B cell (primary cell): ENCODE measurements at places on chromosomes 2 and 18. TPM values are rescaled to one million over a fixed set of nuclear protein-coding genes. Genes with fewer than 3 reads are reported as not detected.

- no peaks in the 10 kb centered on the region for H3K27me3 ChIP-seq
- peak overlapping the region; percentile 40 for H3K4me3 ChIP-seq
- H3K36me3 ChIP-seq, result peaks cover 16% of the 10 kb centered on the region
- peak overlapping the region; percentile 76 for H3K27ac ChIP-seq
- peak; percentile 90 for DNase-seq
These were observed 25.8 kb downstream of the CASP10 start for GRCh38 chr2:201208563-201209252.

DNA sequence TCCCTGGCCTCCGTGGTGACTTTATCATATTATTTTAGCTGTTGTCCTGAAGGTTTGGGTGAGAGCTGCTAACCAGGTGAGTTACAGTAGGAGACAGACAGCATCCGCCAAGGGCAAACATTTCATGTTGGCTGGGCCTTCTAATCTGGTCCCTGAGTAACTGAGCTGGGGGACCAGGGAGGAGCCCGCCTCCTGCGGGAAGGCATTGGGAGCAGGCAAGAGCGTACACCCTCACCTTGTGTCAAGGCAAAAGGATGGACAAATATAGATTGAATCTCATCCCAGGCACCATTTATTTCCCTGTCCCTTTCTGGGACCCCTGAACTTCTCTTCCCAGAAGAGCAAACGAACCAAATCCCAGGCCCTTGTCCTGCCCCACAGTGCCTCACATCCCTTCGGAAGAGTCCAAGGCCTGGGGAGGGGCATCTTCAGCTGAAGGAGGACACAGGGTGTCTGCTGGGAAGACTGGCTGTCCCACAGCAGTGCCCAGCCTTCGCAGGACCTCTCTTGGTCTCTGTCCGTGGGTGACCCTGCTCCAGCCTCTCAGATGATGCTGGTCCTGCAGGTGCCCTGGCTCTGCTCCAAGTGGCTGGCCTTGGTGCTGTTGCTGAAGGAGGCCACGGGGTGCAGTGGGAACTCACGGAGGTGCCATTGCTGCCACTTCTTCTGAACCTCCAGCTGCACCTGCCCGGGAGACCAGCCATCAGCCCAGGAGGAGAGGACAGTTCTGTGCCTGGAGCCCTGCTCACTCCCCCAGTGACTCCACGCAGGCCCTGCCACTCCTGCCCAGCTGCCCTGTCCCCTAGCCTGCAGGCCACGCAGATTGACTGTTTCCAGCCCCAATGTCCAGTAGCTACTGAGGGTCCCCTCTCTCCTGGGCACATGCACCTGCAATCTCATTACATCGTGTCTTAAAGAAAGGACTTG, 8.2 kb downstream of the TMEM37 start:
- no peak overlapping the region for H3K27ac ChIP-seq
- DNase-seq, result no peak
- H3K27me3 ChIP-seq, result no peaks in the 10 kb centered on the region
- no peak overlapping the region for H3K4me3 ChIP-seq
- no peaks in the 10 kb centered on the region for H3K4me1 ChIP-seq

DNA sequence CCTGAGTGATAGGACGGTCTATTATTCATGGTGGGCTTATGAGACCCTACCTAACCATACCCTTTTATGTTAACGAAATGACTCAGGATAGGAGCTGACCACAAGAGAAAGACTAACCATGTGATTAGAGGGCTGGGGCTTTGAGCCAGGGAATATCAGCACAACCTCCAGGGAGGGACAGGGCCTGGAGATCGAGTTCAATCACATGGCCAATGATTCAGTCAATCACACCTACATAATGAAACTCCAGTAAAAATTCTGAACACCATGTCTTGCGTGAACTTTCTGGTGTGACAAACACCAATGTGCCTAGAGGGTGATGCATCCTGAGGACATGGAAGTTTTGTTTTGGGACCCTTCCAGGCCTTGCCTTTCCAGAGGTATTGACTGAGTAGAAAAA, 2.2 kb upstream of the TEX51 start:
- H3K4me3 ChIP-seq, result no peak overlapping the region
- DNase-seq, result no peak
- H3K27ac ChIP-seq, result no peak overlapping the region
- no peaks in the 10 kb centered on the region for H3K27me3 ChIP-seq
- H3K36me3 ChIP-seq, result no peaks in the 10 kb centered on the region

- DNase-seq, result no peak
- H3K27ac ChIP-seq, result no peak overlapping the region
- no peaks in the 10 kb centered on the region for H3K27me3 ChIP-seq
- H3K36me3 ChIP-seq, result no peaks in the 10 kb centered on the region
These were observed 71.1 kb downstream of the RNF152 start for GRCh38 chr18:61821748-61822147.

DNA sequence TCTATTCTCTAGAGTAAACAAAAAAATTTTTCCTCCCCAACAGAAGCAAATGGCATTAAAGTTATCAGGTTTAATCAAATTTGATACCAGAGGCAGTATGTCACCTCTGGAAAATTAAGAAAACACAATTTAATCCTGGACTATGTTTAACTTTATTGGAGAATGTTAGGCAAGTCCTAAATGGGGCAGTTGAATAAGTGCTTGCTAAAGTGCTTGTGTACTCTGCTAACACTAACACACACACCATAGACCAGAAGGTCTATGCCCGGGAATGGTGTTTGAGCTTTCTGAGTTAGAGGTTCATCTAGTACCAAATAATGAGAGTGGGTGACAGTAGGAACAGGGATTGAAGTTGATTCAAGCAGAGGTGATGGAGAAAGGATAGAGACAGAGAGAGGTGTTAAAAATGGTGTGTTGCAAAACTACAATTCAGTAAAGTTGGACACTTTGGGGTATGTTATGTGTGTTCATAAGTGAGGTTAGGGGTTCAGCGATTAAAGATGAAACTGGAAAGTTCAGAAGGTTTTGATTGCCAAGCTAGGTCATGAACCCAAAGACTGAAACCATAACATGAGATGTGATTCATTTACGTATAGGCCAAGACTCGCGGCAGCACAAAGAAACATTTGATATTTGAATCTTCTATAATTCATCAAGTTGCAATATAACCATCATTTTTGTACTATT, 40.5 kb upstream of the PEX13 start:
- no peak for DNase-seq
- H3K4me3 ChIP-seq, result no peak overlapping the region
- H3K27ac ChIP-seq, result no peak overlapping the region
- H3K27me3 ChIP-seq, result no peaks in the 10 kb centered on the region

DNA sequence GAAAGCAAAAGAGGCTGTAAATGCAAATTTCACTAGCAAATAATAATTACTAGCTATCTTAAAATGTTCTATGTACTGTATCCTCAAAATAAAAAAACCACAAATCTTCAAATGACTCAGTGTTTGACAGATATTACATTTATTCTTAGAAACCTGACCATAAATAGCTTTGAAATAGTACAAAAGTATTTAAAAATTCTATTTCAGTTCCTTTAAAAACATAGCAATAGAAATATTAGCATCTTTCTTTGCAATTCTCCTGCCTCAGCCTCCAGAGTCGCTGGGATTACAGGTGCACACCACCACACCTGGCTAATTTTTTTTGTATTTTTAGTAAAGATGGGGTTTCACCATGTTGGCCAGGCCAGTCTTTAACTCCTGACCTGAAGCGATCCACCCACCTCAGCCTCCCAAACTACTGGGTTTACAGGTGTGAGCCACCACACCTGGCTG, 50.6 kb downstream of the MSH6 start:
- no peak for DNase-seq
- H3K4me1 ChIP-seq, result no peaks in the 10 kb centered on the region
- H3K36me3 ChIP-seq, result peaks cover 18% of the 10 kb centered on the region
- H3K27ac ChIP-seq, result no peak overlapping the region
- H3K4me3 ChIP-seq, result no peak overlapping the region

Gene FAM117B
- 50.1 and 50.4 TPM in 2 replicates for total RNA-seq

DNA sequence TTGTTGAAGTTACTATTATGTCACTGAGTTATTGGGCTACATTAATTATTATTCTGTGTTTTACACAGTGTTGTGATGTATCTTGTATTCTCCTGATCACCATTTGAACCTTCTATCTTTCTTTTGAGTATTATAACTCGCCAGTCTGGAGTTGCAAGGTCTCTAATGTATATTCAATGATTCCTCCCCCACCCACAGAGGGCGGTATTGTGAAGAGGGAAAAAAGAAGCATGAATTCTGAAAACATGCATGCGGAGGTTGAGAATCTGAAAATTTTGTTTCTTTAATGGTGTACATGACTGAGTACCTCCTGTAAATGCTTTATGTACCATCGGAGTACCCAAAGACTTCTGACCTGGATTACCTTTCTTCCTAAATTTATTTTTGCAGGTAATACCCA, 266.6 kb downstream of the NR4A2 start:
- no peaks in the 10 kb centered on the region for H3K27me3 ChIP-seq
- no peaks in the 10 kb centered on the region for H3K4me1 ChIP-seq
- H3K27ac ChIP-seq, result no peak overlapping the region
- H3K36me3 ChIP-seq, result no peaks in the 10 kb centered on the region
- no peak for DNase-seq

DNA sequence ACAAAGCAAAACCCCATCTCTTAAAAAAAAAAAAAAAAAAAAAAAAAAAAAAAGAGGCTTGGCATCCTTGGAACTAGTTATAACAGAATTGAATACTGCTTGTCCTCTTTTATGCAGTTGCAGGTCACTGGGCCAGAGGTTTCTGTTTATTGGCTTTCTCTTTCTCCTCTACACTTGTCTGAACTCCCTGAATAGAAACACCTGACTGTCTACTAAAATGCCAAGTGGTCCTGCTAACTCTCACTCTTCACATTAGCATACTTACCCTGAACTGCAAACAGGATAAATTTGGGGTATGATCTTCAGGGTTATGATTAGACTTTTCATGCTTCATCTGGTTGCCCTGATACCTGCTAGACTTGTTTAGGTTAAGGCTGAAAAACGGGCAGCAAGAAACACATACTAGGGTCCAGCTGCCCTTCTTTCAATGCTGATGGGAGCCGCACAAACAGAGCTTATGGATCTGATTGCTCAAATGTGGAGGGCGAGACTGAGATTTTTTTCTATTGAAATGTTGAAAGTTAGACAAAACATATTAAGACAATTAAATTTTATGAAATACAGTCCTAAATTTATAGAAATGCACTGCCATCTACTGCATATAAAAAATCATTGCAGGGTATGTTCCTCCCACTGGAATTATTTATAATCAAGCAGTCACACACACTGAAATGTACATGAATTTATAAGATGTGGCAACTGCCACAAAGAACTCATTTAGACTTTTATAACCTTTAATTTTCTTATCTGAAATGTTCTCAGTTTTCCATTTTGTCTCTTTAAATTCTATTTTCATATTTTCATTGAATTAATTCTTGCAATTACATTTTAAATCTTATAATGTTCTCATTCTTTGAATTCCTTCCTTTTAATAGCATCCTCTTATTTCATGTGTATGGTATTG, 40.8 kb downstream of the GTF3C3 start:
- H3K27me3 ChIP-seq, result no peaks in the 10 kb centered on the region
- no peak for DNase-seq
- H3K4me1 ChIP-seq, result no peaks in the 10 kb centered on the region
- no peak overlapping the region for H3K4me3 ChIP-seq

DNA sequence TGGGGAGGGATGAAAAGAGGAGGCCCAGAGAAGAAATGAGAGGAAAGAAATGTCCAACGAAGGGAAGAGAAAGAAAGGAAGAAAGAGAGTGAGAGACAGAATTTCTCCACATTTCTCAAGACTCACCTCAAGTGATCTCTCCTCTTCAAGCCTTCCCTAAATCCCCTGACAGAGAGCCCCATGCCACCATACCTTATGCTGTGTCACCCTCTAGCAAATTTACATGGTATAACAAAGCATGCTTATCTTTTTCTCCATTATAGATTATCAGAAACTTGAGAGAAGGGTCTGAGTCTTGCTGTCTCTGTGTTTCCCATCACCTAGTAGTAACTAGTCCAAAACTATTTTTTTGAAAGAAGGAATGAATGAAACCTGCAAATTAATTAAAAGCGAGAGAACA, 1208.4 kb downstream of the DPP10 start:
- no peaks in the 10 kb centered on the region for H3K27me3 ChIP-seq
- no peak overlapping the region for H3K4me3 ChIP-seq
- DNase-seq, result no peak
- no peaks in the 10 kb centered on the region for H3K4me1 ChIP-seq
- no peaks in the 10 kb centered on the region for H3K36me3 ChIP-seq

DNA sequence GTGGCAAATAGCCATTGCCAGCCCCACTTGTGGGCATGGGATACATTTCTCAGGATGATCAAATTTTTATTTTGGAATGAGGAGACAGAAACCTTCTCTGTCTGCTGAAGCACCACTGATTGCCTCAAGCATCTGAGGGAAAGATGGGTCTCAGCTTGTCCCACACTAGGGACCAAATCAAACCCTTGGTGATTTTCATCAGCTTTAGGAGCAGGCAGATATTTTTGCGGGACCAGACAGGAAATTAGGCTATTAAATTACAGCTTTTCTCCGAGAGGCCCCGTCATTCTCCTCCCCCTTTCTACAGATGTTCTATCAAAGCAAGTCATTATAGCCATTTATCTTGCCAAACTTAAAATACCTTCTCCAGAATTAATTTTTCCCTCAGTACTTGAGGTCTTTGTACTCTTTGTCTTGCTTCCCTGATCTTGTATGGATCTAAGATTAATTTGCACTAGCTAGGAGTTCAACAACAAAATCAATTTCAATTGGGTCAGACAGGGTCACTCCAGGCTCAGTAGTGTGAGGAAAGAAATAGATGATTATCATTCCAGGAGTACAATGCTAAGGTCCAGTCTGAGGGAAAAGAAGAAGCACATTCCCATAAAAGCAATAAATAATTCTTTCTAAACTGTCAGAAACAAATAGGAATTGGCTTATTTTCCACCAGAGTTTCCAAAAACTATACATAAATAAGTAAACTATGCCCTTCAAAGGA, 818.1 kb upstream of the SOX11 start:
- no peak for DNase-seq
- H3K4me3 ChIP-seq, result no peak overlapping the region
- H3K4me1 ChIP-seq, result no peaks in the 10 kb centered on the region
- H3K36me3 ChIP-seq, result no peaks in the 10 kb centered on the region
- H3K27me3 ChIP-seq, result no peaks in the 10 kb centered on the region

Gene TGIF1
- total RNA-seq, result 131 and 140 TPM in 2 replicates

DNA sequence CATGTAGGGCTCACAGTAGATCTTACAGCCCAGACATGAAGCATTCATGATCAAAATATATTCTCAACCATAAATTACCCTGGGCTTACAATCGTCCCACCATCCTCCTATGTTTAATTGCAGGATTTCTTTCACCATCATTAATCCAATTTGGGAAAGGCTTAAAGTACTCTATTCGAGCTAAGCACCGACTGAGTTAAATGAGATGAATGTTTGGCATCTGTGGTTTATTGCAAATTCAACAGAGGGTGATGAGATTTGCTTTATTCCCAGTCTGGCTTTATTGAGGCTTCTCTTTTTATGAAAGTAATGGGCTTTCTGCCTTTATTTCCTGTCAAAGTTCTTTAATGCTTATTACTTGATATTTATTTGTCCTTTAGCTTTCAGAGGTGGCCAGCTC, 159.0 kb downstream of the METTL4 start:
- no peak overlapping the region for H3K27ac ChIP-seq
- no peak for DNase-seq
- no peaks in the 10 kb centered on the region for H3K36me3 ChIP-seq
- H3K4me3 ChIP-seq, result no peak overlapping the region
- no peaks in the 10 kb centered on the region for H3K4me1 ChIP-seq
